T-helper 1 cell treated with Interleukin-12 subunit alpha and Interleukin-12 subunit beta and Interleukin-4 antibody, amounts not matched to agents 30 ng/mL and 1 ng/mL, for 36 hours (primary cell): ENCODE measurements at places on chromosomes 11 and 22. TPM values are rescaled to one million over a fixed set of nuclear protein-coding genes. Genes with fewer than 3 reads are reported as not detected.

The ALDH3B2 gene
- total RNA-seq = not detected in 2 replicates

The PPP2R1B gene
- total RNA-seq = 49.3 and 60.7 TPM in 2 replicates

The PDGFD gene
- total RNA-seq = not detected in 2 replicates

The OR52I2 gene
- total RNA-seq = not detected in 2 replicates

The ANGPTL5 gene
- not detected in 2 replicates for total RNA-seq

The WNT11 gene
- total RNA-seq = 0.71 and 2.7 TPM in 2 replicates

The DNAJB7 gene
- total RNA-seq = not detected in 2 replicates

The SLC22A9 gene
- not detected in 2 replicates for total RNA-seq

The SYCE3 gene
- not detected in 2 replicates for total RNA-seq

The ANO9 gene
- total RNA-seq = 77.6 and 84.4 TPM in 2 replicates

The SLC5A4 gene
- total RNA-seq = not detected in 2 replicates

The EIF4G2 gene
- 785 and 818 TPM in 2 replicates for total RNA-seq

The SYT12 gene
- total RNA-seq = not detected in 2 replicates

The CCDC179 gene
- not detected in 2 replicates for total RNA-seq

The SYT13 gene
- total RNA-seq = not detected in 2 replicates

The OVOL1 gene
- not detected in 2 replicates for total RNA-seq

The DEPDC7 gene
- total RNA-seq = 0.46 and 0.54 TPM in 2 replicates

The APOBEC3A gene
- not detected in 2 replicates for total RNA-seq

The KRTAP5-10 gene
- total RNA-seq = not detected in 2 replicates

The MRGPRE gene
- total RNA-seq = not detected in 2 replicates

The CREB3L1 gene
- total RNA-seq = not detected in 2 replicates

The SLC22A25 gene
- not detected in 2 replicates for total RNA-seq

The POU2AF1 gene
- total RNA-seq = 9.1 and 9.3 TPM in 2 replicates
